NB4 (cell line): ENCODE measurements at places on chromosomes 6 and 20.

GRCh38 chr6:144372611-144373594 is 87.8 kb downstream of the UTRN start:
- DNase-seq = no peak

DNA sequence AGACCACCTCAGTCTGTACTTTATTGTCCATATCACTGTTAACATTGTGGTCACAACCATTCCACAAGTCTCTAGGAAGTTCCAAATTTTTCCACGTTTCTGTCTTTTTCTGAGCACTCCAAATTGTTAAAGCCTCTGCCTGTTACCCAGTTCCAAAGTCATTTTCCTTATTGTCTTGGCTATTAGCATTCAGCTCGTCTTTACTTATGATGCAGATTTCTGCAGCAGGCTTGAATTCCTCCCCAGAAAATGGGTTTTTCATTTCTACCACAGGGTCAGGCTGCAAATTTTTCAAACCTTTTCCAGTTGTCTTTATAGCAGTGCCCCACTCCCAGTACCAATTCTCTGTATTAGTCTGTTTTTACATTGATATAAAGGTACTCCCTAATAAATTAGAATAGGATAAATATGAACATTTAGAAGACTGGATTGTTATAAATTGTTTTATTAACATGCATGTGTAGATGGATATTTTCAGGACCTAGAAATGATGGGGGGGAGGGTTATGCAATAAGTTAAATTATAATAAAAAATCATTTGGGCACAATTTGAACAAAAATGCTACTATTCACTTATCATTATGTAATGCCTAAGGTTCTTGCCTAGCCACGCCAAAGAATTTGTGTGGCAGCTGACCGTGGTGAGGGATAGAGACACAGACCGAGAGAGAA is 595.3 kb upstream of the ADGRB3 start:
- no peak for DNase-seq

DNA sequence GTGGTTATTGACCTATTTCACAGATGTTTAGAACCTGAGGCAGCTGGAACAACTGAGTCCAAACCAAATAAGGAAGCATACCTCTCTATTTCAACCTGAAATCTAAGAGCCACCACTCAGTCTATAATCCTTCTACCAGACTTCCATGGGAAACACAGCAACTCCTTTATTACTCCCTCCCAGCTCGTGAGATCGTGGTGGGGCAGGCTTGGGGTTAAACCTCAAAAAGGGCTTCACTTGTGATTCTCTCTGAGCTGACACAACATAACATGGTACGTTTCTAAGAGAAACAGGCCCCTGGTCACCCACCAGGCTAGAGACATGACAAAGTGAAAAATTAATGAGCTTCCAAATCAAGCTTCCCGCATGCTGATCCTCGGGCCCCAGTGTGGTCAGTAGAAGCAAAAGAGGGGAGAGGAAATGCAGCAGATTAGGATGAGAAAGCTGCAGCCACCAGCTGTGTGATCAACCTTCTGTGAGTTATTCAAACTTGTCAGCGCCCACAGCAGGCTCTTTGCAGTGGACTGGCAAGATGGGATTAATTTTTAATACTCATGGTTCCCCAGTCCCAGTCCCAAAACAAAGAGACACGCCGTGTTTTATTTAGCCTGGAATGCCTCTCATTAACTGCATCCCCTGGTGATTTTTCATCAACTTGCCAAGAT is 9.3 kb downstream of the PKHD1 start:
- DNase-seq = no peak

- no peak for DNase-seq
Measured at GRCh38 chr6:35955521-35955920, 34.6 kb upstream of the SRPK1 start.

DNA sequence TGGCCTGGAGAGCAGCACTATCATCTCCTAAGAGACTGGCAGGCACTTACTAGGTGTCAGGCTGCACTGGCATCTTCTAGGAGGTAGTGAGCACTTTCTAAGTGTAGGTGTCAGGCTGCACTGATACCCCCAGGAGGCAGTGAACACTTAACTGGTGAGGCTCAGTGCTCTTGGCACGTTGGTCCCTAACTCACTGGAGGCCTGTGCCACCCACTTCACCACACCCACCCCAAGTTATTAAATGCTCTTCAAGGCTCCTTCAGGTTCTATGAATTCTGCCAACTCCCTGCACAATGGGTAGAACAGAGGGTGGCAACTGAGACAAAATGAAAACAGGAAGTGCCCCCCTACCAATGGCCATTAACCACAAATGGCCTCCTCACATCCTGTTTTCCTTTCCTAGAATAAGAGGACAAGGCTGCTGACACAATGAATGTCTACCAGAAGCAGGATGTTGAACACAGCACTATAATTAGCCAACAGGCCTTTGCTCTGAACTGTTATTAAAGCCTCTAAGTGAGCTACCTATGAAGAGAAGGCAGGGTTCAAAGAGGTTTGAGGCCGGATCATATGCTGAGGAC is 29.4 kb downstream of the NCOA5 start:
- DNase-seq = peak; percentile 89

- DNase-seq = no peak
Measured at GRCh38 chr6:89021629-89022028, 58.2 kb upstream of the RNGTT start.

GRCh38 chr6:14135893-14136539 is 18.4 kb downstream of the CD83 start:
- DNase-seq = peak; percentile 46

- DNase-seq = no peak
Measured at GRCh38 chr20:52160621-52161204, 30.9 kb downstream of the ZFP64 start.

DNA sequence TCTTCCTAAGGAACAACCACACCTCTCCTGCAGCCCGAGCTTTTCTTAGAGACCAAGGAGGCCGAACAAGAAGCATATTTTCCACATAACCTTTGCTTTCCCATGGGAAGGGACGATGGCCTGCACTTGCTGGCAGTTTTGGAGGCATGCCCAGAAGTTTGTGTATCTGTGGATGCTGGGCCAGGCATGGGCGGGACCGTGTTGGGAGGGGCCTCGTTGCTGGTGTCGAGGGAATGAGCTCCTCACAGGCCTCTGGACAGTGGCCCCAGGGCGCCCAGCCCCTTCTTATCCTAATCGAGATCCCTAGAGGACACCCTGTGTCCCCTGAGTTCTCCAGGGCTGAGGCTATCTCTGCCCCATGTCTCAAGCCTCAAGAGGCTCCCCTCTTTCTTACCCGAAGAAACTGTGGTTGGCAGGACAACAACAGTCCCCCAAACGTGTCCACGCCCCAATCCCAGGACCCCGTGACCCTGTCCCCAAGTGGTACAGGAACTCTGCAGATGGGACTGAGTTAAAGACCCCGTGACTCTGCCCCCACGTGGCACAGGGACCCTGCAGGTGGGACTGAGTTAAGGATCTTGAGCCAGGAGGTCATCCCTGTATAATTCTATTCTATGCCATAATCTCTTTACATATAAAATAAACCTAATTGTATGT is 99.5 kb upstream of the BHLHE23 start:
- DNase-seq = no peak

DNA sequence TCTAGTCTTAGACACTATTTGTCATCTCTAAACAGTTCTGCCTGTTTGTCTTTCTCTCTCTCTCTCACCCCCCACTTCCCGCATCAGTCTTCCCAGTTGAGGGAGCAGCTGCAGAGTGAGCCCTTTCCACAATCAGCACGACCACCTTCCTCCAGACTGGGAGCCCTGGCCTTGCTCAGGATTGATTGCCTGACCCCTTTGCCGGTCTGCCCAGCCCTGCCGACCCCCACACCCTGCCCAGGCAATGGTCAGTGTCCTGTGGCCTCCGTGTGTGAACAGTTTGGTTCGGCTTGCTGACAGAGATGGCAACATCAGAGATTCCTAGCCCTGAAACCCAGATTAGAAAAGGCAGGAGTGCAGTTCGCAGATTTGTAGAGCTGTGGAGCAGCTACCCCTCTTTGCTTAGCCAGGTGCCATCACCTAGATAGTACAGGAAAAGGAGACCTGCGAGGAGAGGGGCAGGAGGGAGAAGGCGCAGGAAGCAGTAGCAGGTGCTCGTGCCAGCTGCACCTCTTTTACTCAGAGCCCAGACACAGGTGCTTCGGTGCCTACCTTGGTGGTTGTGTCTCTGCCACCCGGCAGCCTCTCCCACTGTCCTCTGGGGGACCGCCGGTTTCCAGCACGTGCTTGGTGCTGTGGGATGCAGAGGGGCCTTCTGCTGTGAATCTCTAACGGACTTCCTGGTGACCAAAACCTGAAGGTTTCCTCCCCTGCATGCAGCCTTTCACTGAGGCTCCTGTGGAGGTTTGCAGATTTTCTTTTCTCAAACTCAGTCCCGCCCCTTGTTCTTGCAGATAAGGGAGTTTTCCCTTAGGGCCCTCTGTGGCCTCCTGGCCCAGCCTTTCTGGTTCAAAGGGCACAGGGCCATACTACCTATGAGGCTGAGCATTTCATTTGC is 92.4 kb downstream of the SCML4 start:
- peak; percentile 47 for DNase-seq

DNA sequence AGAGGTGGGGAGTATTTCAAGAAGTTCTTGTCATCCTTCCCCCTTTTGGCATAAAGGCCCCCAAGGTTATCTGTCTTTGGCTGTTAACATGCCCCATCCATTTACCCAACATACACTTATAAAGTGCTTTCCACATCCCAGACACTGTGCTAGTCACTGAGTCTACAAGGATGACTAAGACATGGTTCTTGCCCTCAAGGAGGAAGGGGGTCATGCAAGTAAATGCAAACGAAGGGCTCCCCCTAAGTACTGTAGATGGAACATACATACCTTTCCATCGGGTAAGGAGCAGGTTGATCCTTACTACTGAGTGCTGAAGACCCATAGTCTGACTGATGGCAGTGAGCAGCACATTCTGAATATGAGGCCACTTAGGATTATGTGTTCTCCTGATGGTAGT is 38.3 kb downstream of the HECA start:
- peak; percentile 59 for DNase-seq

- no peak for DNase-seq
Measured at GRCh38 chr6:150413781-150414281, 45.0 kb downstream of the IYD start.

- no peak for DNase-seq
Measured at GRCh38 chr20:58071298-58071697, 157.2 kb downstream of the ANKRD60 start.

DNA sequence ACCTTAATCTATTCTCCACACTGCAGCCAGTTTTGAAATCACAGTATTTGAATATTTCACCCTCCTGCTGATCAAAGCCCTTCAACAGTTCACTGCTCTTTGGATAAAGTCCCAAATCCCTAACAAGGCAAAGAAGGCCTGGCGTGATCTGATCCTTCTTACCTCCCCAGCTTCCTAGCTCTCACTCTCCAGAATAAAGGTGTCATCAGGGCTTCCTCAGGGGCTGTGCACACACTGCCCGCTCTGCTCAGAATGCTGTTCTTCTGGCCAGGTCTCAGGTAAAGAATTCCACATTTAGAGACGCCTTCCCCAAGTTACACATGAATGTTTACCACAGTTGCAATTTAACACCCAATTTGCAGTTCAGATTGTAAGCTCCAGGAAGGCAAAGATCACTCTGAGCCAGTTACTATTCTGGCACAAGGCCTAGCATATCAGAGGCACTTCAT is 58.9 kb upstream of the MCM9 start:
- no peak for DNase-seq

- no peak for DNase-seq
Measured at GRCh38 chr6:47737406-47737805, 39.0 kb downstream of the ADGRF4 start.

DNA sequence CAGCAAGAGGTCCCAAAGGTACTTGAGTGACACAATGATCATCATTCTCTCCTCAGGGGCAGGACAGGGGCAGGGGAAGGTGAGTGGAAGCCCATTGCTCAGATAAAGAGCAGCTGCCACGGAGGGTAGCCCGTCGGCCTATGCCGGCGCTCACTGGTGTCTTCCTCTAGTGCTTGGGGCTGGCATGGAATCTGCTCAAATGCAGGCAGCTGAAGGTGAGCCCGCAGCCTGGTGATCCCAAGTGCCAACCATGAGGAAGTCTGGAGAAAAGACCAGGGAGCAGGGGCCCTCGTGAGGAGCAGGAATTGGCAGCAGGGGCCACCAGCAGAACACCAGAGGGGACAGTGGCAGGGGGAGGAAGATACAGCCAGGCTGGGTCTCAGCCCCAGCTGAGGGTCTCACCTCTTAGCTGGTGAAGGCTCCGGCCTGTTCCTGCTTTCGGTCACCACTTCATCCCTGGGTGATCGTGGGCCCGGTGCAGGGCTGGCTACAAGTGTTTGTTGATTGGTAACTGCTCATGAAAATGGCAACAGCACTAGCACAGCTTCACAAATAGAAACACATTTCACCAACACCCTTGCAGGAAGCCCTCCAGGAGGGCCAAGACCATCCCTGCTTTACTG is 24.7 kb downstream of the RBCK1 start:
- no peak for DNase-seq

DNA sequence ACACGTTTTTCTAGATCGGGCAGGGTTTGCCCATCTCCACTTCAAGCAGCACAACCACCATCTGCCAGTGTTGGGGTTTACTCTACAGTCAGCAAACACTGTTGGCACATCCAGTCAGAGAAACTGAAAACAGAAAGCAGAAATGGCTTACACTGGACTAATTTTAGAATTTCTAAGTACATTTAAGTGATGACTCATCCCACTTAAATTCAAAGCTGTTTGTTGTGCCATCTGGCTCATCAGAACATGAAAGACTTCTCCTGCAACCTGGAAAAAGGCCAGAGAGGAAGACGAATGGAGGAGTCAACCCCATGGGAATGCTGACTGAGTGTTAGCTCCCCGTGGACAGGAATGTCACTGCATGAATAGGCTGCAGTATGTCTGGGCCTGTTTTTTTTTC is 21.8 kb downstream of the FAM209B start:
- peak; percentile 89 for DNase-seq

GRCh38 chr6:138044458-138044857 is 62.8 kb downstream of the PERP start:
- DNase-seq = no peak

DNA sequence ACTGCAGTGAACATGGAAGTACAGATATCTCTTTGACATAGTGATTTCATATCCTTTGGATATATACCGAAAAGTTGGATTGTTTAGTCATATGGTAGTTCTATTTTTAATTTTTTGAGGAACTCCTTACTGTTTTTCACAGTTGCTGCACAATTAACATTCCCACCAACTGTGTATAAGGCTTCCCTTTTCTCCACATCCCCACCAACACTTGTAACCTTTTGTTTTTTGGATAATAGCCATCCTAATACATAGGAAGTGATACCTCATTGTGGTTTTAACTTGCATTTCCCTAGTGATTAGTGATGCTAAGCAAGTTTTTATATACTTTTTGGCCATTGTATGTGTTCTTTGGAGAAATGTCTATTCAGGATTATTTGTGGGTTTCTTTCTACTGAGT is 45.1 kb upstream of the TENT5A start:
- DNase-seq = no peak

DNA sequence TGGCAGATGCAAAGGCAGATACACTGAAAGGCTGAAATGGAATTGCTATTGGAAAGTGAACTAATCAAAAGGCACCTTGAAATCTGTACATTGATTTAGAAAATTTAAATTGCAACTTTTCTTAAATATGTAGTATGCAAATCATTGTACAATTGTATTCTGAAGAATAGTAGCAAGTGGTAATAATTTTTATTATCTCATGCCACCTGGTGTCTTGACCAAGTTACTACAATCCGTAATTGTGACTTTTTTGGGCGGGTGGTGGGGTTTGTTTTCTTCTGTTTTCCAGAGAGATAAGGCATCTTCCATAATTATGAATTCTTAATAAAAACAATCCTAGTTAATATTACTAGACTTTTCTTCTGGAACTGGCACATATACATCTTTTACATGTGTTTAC is 12.5 kb upstream of the BCKDHB start:
- peak; percentile 33 for DNase-seq
